ENCODE measurements at places on chromosomes 4 and X.

- no peak for DNase-seq
These were observed 153.9 kb downstream of the KDR start for GRCh38 chr4:54971474-54971950.

DNA sequence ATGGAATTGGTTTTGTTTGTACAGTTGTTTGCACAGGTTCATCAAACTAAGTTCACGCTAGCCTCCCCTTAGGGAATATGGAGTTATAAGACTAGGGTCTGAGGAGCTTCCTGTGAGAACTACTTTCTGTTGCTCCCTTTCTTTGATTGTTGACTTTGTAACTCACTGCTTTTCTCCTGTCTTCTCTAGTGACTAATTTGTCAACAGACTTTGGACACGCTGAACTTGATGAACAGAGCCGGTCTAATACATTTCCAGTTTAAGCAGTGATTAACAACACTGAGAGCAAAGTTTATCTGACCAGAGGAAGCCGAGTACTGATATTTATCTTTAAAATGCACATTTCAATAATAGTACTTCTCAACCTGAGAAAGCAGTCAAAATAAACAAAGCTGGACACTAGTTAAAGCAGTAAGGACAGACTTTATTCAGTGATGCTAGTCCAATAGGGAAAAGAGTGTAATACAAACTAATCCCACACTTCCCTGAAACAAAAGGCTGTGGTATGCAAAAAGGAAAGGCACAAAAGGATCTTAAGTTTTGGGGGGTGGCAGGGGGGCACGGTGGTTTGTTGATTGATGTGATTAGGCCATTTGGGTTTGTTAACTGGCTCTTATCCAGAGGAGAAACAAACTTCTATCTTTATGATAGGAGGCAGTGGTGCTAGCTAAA lies 2.7 kb upstream of the NUDT9 start:
- no peak for DNase-seq

GRCh38 chr4:113080050-113080449 lies 30.6 kb downstream of the ANK2 start:
- no peak for DNase-seq

GRCh38 chr4:186651181-186651603 lies 72.5 kb downstream of the FAT1 start:
- DNase-seq, result no peak

DNA sequence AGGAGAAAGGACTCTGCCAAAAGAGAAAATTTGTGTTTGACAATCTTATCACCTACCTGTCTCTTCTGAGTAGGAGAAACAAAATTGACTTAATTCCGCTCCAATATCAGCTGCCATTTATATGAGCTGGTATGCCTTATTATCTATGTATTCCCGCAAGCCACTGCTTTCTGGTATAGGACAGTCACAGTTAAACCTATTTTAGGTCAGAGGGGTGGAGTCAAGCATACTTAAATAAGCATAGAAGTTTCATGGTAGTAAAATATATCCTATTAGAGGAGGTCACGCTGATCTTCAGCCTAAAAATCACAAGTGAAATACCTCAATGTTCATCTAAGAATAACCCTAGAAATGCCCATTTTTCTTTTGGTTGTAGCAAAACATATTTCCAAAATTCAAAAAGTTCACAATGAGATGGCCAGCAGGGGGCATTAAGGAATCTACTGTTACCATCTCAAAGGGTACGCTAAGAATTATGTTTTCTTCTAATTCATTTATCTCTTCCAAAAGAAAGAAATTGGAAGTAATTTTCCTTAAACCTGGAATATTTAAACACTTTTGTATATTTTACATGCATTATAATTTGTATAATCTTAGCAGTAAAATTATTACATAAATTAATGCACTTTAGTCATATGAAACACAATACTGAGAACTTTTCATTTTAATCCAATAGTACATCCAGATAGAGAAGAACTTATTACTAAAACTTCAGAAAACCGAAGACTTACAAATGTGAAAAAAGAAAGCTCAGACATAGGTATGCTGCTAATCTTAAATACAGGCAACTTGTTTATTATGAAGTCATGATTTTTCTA lies 10.5 kb downstream of the PPAT start:
- DNase-seq, result no peak

DNA sequence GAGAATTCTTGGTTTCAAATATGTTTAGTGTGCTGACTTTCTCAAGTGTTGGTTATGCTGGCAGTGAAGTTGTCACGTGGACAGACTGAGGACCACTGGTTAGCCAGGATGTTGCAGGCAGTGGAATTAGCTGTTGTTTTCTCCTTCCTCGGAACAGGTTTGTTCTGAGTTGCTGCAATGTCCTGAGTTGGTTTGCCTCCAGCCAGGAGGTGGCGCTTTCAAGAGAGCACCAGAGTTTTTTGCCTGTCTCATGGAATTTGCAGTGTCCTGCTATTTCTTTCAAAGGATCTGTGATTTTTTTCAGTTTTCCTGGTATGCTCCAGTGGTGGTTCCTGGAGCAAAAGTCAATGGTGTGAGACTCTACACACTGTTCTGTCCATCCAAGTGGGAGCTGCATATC lies 158.1 kb upstream of the CXorf66 start:
- no peak for DNase-seq

- no peak for DNase-seq
These were observed 183.2 kb downstream of the DHRSX start for GRCh38 chrX:2317527-2318055.

DNA sequence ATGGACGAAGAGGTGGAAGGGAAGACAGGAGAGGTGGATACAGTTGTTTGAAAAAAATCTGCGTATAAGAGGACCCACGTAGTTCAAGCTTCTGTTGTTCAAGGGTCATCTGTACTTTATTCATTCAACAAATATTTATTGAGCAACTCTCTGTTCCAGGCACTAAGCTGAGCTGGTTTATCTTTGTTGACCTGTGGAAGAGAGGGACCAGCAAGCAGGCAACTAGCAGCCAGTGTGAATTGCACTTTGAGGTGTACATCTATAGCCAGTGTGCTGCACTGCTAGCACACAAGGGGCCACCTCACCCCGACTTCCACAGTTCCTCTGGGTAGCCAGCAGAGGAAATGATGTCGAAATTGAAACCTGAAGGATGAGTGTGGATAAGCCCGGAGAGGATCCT lies 191.4 kb downstream of the SOWAHB start:
- DNase-seq, result no peak

- no peak for DNase-seq
These were observed 54.7 kb downstream of the DKK2 start for GRCh38 chr4:106981431-106981830.

DNA sequence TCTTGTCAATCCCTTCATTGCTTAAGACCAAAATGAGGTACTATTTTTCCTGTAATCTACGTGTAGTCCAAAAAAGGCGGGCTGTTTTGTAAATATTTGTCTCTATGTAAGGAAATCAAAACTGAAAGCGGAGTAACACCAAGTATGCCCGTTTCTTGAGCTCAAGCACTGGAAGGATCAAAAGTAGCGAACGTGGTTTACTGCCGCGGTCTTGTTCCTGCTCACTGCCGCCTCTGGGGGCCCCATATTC lies 71.5 kb downstream of the AFF1 start:
- no peak for DNase-seq

DNA sequence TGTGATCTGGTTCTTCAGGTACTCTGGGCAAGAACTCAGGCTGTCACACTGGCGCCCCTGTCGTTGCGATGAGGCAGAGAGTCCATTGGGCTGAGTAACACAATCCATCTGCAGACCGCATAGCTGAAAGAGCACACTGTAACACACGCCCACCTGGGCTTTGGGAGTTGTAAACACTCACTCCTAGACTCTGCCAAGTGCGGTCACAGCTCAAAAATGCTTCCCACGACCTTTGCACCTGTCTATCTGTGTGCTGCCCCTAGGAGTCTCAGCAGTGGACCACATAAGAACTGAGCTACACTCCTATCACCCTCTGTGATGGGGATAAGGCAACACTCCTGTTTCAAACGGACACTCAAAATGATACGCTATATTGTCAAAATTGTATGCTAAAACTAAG lies 2028.3 kb downstream of the PCDH7 start:
- DNase-seq, result no peak

DNA sequence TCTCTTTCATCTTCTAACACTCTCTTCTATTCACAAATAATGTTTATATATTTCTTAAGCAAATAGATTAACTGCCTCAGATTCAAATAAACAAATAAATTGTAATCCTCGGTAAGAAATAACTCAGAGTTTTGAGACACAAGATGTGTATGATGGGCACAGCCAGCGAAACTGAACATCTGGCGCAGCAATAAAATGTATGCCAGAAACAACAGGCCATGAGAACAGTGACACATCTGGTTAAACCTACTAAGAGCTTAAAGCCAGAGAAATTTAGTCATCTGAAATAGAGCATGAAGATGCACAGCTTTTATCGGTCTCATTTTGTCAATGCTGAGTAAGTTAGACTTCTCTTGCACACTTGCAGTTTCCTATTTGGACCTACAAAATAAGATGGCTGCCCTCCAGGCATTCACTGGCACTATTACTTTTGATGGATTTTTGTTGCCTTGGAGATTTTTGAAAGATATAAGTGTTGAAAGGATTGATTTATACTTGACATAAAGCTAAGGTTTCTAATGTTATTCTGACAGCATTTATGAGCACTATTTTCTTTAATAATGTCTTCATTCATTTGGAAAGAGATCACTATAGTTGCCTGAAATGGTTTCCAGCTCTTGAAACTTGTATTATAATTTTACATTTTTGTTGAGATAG lies 1444.0 kb downstream of the PCDH18 start:
- no peak for DNase-seq

DNA sequence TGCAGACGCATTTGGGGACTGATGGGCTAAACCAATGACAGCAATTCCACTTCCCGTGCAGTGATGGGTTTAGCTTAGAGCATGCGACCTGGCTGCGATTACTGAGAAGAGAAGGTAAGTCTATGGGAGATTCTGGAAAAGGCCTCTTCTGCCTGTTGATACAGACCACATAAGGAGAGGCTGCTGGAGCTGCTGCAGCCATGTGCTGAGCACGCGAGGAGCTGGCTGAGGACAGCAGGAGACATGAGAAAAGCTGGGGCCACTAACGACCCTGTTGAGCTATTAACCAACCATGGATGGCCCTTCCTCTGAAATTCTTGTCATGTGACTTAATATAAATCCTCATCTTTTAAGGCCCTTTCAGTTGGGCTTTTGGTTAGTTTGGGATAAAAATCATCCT lies 199.9 kb downstream of the PRDM5 start:
- DNase-seq, result no peak

GRCh38 chrX:14039344-14039743 lies 9.7 kb upstream of the GEMIN8 start:
- peak; percentile 51 for DNase-seq

DNA sequence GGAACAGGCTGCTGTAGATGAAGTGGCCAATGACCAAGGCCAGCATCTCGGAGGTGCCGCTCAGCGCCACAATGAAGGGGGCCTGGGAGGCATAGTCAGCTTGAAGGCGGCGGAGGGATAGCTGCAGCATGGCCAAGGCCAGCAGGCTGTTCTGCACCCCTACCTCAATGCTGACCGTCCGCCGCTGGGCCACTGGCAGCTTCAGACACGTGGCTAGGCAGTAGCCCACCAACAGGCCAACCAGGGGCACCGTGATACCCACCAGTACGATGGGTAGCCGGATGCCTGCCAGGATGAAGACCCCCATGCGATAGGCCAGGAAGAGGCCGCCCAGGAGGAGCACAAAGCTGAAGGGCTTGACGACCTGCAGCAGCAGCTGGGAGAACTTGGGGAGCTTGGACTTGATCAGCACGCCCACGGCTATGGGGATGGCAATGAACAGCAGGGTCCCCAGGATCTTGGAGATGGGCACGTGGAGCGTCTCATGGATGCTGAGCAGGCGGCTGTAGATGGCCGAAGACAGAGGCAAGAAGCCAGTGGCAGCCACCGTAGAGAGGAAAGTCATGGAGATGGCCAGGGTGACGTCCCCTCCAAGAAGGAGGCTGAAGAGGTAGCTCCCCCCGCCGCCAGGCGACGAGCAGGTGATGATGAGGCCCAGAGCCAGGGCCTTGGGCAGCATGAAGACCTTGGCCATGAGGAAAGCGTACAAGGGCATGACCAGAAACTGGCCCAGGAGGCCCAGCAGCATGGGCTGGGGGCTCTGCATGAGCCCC lies 1.3 kb upstream of the UBL4A start:
- no peak for DNase-seq
